ENCODE measurements at places on chromosomes 7 and 10. TPM values are rescaled to one million over a fixed set of nuclear protein-coding genes. Genes with fewer than 3 reads are reported as not detected.

The PTPN20 gene
- total RNA-seq, result not detected

The PAX4 gene
- total RNA-seq, result not detected

The SFTPD gene
- not detected for total RNA-seq

The TMEM254 gene
- total RNA-seq, result 5.4 TPM

The GSAP gene
- 0.74 TPM for total RNA-seq

The SFMBT2 gene
- not detected for total RNA-seq
